Activated CD8-positive, alpha-beta memory T cell treated with anti-CD3 and anti-CD28 coated beads, Interleukin-2, amount 50 U/mL, for 4 hours (primary cell): ENCODE measurements at places on chromosomes 12 and 14.
A peak's percentile ranks its signal among the peaks of the same experiment; 100 is the strongest.

- no peak for DNase-seq
Measured at GRCh38 chr14:79658221-79658620, 553.1 kb downstream of the DIO2 start.

- DNase-seq: peak; percentile 31
Measured at GRCh38 chr12:9669534-9669933, at the start of gene CLEC2D. TSS of gene CLEC2D (plus strand) at chr12:9669713. CDS start at chr12:9669735, 22 bp downstream.

- DNase-seq: no peak
Measured at GRCh38 chr12:32455607-32456071, 56.3 kb downstream of the FGD4 start.

DNA sequence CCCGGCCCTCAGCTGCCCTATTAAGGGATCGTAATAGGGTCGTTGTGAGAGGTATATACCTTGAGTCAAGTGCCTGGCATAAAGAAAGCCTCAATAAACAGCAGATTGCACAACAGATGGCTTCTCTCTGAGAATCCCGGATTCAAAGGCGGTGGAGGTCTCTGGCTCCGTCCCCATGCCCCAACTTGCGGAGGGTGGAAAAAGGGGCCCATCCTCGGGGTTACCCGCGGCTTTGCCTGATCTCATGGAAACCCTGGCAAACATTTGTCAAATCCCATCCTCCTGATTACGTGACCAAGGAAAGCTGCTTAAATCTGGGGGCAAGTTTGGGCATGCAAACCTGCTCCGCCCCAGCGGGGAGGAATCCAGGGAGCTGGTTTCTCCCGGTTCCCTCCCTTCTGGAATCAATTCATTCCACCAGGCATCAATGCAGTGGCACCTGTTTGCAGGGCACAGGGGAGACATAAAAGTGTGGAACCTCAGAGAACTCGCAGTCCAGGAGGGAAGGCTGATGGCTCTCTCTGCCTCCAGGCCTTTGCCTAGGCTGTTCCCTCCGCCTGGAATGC lies 12.3 kb downstream of the TRPV4 start:
- no peak for DNase-seq

DNA sequence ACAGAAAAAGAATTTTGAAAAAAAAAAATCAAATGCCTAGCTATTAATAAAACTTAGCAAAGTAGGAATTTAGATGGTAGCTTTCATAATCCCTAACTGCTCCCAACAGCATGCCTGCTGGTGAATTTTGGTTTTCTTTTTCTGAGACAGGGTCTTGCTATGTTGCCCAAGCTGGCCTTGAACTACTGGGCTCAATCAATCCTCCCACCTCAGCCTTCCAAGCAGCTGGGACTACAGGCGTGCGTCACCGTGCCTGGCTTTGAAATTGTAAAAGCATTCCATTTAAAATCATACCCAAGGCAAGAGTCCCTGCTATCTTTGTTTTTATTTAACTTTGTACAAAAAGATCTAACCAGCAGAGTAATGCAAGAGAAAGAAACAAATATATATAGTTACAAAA lies 20.7 kb downstream of the FBXO21 start:
- DNase-seq: no peak

DNA sequence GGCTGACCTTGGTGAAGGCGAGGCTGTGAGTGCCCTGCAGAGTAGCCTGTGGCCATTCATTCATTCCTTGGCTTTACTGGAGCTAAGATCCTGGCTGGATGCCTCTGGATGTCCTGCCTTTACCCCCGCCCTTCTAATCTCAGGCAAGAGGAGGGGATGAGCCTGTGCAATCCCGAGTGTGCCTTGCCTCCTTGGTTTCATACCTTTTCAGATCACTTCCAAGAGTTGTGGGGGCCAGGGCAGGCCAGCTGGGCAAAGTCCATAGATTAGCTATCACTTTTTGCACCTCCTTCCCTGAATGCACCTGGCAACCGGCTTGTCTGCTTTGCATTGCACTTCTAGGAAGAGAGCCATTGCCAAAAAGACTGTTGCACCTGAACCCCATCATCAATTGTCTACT lies 1.5 kb downstream of the VRTN start:
- DNase-seq: no peak

- no peak for DNase-seq
Measured at GRCh38 chr12:26177283-26177682, 18.1 kb upstream of the SSPN start.

DNA sequence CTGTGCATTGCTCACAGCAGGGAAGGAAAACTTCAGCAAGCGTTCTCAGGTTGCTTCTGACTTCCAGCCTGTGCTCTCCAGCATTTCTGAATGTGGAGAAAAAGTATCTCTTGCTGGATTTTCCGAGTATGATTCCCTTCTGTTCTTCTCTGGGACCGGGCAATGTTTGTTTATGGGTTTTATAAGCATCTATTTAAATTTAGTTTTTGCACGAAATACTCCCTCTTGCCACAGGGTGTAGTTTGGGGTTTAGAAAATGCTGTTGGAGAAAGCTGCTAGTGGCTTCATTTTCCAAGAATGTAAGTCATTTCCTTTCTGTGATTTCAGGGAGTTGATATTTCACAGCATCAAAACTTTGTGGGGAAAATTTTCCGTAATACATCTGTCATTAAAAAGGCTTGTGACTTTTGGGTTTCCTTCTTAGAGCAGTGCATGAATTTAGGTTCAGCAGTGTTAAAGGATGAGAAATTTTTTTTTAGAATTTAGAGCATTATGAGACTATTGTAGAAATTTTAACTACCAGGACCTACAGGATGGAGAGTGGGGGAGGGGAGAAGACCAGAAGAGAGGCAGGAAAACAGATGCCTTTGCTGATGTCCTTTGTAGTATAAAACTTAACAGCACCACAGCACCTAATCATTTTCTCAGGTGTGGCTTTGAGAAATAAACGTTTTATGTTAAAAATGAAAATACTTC lies 1.5 kb downstream of the FRMD6 start:
- no peak for DNase-seq

GRCh38 chr12:84920331-84920730 lies 7.7 kb upstream of the SLC6A15 start:
- DNase-seq: no peak

DNA sequence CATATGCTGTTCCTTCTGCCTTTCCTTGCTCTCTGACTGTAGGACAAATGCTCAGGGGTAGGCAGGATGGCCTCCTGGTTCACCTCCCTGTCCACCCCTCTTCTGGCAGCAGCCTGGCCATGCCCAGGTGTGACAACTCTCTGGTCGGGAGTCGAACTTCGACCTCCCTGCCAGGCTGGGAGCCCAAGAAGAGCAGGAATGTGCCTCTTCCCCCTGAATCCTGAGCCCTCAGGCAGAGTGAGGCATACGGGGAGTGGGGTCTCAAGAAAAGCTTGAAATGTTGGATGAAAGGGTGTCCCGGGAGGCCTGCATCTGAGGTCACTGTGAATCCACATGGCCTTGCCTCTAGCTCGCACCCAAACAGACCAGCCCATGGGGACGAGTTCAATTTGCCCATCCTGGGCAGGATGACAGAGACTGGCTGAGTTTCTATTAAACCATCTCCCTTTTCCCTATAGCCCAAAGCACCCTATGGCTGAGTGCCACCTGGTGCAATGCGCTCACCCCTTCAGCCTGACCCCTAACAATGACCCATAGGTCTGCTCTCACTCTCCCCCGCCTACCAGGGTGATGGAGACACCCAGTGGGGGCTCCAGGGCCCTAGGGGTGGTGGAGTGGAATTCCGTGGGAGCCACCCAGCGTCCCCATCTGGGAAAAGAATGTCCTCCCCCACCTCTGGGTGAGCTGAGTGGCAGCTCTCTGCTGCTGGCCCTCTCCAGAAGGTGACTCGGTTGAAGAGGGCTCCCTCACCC lies 52.9 kb upstream of the DIO3 start:
- DNase-seq: no peak

DNA sequence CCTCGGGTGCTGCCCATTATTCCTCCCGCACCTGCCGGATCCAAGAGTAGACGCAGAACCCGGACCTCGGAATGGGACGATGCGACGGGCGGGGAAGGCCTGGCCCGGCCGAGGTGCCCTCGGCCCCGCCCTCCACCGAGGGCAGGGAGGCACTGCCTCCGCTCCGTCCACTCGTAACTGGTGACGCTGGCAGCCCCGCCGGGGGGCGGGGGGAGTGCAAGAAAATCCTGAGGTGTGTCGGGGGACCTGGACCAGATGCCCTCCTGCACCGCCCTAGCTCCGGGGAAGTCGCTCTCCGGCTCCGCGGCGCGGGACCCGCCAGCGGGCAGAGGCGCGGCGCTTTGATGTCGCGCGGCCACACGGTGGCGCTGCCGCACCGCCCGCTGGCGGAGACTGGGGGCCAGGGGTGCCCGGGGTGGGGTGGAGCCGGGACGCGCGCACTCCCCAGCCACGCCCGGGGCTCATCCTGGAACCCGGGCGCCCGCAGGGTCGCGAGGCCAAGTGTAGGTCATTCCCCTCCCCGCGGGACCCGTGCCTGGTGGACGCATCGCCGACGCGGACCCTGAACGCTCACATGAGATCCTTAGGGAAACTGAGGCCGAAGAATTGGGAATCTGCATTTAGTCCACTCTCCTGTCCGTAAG lies 202.8 kb downstream of the TTC8 start:
- peak; percentile 60 for DNase-seq

DNA sequence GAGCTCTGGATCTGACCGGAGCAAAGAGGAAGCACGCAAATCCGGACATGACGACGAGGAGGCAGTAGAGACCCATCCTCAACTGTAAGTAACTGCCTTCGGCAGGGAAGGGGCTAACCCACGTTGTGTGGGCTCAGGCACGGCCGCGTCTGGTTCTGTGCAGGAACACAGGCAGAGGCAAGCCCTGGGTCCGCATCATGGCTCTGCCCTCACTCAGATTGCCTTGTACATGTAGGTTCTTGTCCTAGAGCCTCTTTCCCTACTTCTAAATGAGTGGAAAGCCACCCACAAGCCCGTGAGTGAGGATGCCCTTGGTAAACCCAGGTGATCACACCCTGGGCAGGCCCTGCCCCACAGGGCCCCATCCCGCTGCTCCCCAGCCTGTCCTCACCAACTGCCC lies 8.9 kb upstream of the RPLP0 start:
- no peak for DNase-seq

GRCh38 chr14:42229976-42230375 lies 623.3 kb downstream of the LRFN5 start:
- no peak for DNase-seq

GRCh38 chr12:32726286-32726685 lies 29.4 kb downstream of the YARS2 start:
- no peak for DNase-seq

DNA sequence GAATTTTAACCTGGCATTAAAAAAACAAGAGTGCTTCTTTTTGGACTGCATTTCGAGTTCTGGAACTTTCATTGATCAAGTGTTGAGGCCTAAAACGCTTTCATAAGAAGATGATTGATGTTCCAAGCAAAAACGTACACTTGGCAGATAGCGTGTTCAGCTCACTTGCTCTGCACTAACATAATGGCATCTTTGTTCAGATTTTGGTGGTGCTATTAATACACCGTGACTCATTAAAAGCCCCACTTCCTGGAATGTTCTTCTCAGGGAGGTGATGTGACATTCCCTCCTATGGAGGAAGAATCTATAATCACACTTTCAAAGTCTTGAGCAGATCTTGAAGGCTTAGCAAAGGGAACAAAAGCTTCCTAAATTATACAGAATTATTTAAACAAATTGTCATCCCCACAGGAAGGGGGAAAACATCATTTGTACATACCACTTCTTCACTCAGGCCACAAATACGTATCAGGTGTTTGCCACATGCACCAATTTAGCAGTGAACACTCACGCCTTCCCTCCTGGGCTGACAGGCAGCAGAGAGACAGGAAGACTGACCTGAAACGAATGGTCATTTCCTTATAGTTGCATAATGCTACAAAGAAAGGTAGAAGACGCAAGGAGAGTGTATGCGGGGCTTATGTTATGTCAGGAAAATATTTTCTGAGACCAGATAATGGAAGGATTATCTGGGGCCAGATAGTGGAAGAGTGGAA lies 15.4 kb downstream of the HSP90AA1 start:
- no peak for DNase-seq

- DNase-seq: no peak
Measured at GRCh38 chr14:57417228-57417627, 26.8 kb downstream of the NAA30 start.

- no peak for DNase-seq
Measured at GRCh38 chr14:22383515-22384166, 205.4 kb downstream of the DAD1 start.

DNA sequence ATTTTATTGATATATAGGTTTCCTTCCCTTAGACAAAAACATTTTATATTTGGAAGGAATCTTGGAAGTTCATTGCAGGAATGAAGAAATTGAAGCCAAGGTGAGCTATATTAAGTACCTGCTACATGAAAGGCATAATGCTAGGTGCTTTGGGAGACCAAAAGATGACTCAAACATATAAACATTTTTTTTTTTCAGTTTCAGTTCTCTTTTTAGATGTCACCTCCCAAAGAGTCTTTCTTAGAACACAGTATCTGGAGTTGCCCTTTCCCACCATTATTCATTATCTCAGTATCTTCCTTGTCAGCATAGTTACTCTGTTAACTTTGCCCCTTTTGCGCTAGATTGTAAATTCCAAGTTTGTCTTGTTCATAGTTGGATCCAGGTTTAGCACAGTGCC lies 1.1 kb downstream of the LIN52 start:
- DNase-seq: no peak

- DNase-seq: no peak
Measured at GRCh38 chr14:58066115-58066514, 85.9 kb downstream of the ARMH4 start.

- DNase-seq: no peak
Measured at GRCh38 chr12:64911081-64911480, 86.6 kb downstream of the TBC1D30 start.

- no peak for DNase-seq
Measured at GRCh38 chr12:117863002-117863709, 105.6 kb downstream of the KSR2 start.

GRCh38 chr14:93898731-93899130 lies 28.4 kb upstream of the FAM181A start:
- no peak for DNase-seq

- DNase-seq: no peak
Measured at GRCh38 chr14:20560961-20561360, at the start of gene RNASE9. TSS of gene RNASE9 (minus strand) at chr14:20561047.

DNA sequence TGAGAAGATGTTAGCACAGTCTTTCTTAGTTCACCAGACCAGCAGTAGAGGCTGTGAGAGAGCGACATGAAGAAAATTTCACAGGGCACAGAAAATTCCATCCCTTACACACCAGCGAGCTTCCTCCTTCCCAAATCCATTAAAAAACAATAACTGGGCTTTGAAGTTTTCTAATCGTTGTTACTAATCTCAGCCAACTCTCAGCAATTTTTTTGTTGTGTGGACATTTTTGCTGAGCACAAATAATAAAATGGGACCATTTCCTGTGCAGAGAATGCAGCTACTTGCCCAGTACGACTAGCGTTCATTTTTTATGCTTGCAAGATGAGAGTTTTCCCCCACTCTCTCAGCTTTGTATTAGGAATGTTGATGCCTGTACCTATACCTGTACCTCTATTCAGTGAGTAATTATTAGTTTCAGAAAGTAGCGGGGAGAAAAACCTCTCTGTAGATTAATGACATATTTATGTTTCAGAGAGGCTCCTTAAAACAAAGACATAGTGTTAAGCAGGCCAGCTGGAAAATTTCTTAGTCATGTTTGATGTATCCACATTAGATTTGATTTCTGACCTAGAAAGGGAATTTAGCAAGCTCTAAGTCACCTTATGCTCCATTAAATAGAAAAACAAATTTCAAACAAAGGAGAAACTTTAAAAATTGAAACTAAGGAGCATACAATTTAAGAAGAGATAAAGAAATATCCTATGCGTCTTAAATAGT lies 146.5 kb downstream of the SRGAP1 start:
- DNase-seq: no peak

- DNase-seq: no peak
Measured at GRCh38 chr12:4439736-4440135, 5.9 kb downstream of the FGF6 start.
